ENCODE measurements at places on chromosomes 12 and 14.

DNA sequence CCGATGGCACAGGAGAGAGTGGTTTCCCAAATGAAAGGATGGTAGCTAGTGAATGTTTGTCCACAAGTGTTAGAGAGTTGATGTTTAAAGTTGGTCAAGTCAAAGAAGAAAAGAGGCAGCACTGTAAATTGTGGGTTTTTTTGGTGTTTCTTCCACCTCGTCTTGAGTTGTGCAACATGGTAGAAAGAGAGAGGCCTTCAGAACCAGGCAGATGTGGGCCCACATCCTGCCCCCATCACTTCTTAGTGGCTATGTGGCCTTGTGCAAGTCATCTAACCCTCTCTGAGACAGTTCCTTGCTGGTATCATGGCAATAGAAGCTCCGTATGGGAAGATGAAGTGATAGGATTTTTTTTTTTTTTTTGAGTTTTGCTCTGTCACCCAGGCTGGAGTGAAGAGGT is 60.8 kb downstream of the NDUFA12 start:
- no peak for DNase-seq

GRCh38 chr12:107875786-107876185 is 101.3 kb downstream of the ASCL4 start:
- DNase-seq, result no peak

DNA sequence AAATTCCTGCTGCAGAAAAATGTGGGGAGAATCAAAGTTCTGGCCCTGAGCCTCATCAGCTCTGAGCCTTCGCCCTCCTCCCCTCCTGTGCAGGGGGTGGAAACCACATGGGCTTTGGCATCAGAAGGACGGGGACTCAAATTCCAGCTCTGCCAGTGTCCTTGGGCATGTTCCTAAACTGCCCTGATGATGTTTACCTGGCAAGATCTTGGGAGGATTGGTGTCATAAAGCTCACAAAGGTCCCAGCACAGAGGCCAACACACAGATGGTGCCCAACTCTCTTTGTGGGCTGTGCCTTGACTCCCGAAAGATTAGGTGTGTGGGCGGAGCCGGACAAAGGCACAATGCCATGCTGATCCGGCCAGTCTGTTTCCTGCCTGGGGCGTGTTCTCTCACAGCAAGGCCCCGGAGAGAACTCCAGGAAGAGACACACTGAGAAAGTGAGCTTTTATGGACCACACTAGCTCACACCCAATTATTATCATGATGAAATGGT is 20.5 kb upstream of the CLMN start:
- DNase-seq, result no peak

GRCh38 chr12:67096533-67097318 is 172.4 kb upstream of the CAND1 start:
- DNase-seq, result no peak

GRCh38 chr12:58647495-58647894 is 272.8 kb downstream of the LRIG3 start:
- no peak for DNase-seq

DNA sequence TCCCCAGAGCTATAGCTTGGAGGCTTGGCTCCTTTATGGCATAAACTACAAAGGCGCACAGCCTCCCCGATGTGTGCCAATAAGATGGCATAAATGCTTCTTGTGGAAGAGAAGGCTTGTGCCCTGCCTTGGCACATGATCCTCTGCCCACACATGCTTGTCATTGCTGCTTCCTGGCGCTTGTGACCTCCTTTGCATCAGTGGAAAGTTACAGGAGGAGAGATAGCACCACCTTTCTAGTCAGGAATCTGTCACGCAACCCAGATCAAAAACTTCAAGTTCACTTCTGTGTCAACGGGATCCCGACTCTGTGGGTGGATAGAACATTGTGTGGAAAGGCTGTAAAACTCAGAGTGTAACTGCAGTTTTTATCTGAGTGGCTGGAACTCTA is 183.8 kb upstream of the HIF1A start:
- DNase-seq, result no peak

- no peak for DNase-seq
Observed at GRCh38 chr14:83734431-83734830, 1795.5 kb upstream of the FLRT2 start.

DNA sequence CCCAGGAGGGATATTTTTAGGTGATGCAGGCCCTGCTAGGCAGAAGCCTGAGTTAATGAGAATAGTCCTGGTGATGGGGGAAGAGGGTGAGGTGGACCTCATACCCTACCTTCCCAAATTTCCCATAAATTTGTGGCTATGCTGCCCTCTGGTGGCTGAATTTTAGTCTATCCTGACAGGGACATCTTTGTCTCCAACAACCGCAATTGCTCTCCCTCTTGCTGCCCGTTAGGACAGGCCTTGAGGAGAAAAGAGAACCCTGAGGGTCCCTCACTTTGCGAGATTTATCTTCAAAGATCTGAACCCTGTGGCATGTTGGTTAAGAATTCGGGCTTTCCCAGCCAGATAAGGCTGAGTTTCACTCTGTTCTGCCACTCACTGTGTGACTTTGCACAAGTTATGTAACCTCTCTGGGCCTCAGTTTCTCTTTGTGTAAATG is 9.8 kb upstream of the ZNF385A start:
- no peak for DNase-seq

DNA sequence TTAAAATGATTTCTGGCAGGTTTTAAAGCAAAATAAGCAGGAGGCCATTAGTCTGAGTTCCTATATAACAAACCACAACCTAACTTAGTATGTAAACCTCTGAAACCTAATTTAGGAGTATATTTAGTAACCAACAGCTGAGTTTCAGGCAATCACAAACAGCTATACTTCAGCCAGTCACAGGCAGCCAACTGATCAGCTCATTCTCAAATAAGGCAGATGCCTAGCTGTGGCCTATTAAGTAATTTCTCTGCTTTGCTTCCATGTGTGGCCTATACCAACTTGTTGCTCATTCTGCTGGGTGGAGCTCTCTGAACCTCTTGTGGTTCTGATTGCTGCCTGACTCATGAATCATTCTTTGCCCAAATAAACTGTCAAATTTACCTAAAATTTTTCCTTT is 408.9 kb upstream of the FBXO33 start:
- no peak for DNase-seq

DNA sequence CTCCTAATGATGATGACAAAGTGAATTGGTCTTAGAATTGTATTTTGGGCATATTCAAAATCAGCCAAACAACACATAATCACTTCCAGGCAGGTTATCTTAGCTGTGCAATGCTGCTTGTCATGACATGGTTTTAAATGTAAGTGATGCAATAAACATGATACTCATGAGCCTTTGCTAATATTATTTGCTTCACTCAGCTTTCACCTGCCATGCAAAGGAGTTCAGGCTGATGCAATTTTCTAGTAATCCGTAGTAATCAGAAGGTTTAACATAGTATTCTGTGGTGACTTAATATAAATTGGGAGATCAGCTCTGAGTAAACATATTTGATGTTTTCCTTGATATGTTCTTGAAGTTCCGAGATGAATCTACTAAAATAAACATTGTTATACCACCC is 29.1 kb downstream of the TMEM260 start:
- no peak for DNase-seq

- no peak for DNase-seq
Observed at GRCh38 chr12:94805749-94806529, 155.6 kb upstream of the TMCC3 start.

DNA sequence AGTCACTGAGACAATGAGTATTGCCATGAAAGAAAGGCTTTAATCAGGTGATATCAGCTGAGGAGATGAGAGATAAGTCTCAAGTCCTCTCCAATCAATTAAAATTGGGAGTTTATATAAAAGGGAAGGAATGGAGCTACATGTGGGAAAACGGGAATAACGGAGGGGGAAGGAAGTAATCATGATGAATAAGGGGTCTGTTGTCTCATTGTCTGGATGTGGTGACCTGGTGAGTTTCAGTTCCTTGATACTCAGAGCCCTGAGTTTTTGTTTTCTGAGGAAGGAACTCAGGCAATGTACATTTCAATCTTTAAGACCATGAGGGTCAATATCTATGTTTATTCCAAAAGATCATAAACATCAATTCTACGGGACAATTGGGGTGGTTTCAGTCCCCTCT is 198.8 kb downstream of the KITLG start:
- no peak for DNase-seq

DNA sequence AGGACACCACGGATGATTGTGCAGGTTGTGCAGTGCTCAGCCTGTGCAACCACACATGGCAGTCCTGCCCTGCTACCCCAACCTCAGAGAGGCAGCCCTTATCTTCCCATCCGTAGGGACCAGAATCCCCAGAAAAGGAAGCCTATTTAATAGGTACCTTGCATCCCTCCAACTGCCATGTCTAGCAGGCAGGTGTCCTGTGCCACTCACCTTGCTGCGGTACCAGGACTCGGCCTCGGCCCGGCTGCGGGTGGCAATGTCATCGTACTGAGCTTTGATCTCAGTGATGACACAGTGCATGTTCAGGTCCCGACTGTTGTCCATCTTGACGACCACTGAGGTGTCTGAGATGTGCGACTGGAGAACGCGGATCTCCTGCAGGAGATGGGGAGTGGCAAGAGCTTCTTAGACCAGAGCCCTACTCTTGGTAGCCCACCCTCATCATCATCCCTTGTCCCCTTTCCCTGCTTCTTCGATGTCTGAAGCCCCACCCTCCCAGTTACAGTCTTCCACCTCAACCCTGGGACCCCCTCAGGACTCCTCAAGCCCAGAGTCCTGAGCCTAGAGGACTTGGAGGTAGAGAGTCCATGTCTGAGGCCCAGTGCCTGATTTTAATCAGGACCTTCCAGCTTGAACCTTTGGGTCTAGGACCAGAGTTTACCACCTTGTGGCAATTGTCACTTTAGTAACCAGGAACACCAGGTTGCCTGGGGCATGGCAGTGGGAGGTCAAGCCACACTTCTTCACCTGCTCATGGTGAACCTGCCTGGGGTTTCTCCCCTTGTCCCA is 20.5 kb downstream of the KRT7 start:
- DNase-seq, result no peak

DNA sequence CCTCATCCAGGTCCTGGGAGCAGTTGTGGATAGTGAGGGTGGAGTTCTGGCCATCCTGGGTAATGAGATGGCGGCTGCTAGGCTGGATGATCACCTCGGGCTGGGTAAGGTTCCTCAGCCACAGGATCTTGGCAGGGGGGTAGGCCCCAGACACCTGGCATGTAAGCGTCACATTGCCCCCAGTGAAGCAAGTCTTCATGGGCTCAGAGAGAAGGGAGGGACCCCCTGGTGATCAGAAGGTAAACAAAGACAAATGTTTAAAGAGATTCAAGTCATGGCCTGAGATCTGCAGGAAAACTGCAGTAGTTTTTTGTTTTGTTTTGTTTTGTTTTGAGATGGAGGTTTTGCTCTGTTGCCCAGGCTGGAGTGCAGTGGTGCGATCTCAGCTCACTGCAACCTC is 12.8 kb upstream of the WSB2 start:
- no peak for DNase-seq

- DNase-seq, result no peak
Observed at GRCh38 chr14:76763096-76764041, 2.1 kb downstream of the VASH1 start.

GRCh38 chr14:24461336-24461735 is 18.8 kb upstream of the SDR39U1 start:
- no peak for DNase-seq

GRCh38 chr14:29858299-29858698 is 69.3 kb downstream of the PRKD1 start:
- DNase-seq, result no peak

- no peak for DNase-seq
Observed at GRCh38 chr14:65297744-65298143, 114.8 kb upstream of the FUT8 start.

DNA sequence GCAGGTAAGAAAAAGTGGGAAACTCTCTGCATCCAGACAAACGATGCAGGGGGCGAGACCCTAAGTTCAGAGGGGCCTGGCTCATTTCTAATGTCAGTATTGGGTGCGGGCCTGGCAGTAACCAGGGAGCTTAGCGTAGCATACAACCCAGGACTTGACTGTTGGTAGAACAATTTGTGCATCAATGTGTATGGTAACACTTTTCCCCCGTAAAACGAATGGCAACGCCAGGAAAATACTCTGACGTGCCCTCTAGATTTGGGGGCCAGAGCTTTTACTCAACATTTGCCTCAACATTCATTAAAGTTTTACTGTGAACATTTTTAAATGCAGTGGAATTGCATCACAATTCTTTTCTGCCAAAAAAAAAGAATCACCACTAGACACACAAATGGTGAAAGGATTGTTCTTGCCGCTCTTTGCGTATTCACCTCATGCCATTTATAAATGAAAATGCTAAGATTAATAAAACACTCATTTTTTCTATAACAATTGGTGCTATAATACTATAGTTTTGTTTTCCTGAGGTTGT is 867 bp downstream of the RHOJ start:
- no peak for DNase-seq

DNA sequence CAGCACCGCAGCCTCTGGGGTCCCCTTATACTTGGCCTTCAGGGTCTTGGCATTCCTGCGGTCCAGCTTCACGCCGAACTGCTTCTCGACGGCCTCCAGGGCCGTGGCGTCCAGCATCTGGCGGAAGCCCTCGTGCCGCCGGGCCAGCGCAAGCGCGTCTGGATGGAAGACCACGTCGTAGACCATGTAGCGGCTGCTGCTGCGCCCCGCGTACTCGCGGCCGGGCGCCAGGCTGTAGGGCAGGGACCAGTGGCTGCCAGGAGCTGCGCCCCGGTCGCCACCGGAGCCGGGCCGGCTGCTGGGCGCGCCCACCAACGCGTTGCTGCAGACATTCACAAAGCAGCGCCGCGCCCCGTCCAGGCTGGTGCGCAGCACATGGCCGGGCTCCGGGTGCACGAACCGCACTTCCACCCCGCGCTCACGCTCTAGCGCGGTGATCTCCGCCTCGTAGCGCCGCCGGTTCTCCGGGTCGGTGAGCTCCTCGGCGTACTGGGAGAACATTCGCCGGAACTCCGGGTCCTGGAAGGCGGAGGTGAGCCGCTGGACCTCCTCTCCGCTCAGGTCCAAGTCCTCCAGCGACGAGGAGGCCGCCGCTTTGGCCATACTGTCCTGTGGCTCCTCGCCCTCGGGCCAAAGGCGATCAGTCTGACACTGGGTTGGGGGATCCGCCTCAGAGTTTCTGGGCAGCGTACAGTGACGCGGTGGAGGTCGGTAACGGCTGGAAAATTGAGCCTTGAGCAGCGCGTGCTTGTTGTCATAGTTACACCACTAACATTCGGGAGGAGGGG is at the start of gene DNAAF2:
DNAAF2 (minus strand) TSS at position 698 of the 788 bp plus-strand sequence; CDS start at position 603, 95 bp downstream.
- peak; percentile 53 for DNase-seq

GRCh38 chr12:127761880-127762279 is 505.1 kb upstream of the TMEM132C start:
- DNase-seq, result no peak

DNA sequence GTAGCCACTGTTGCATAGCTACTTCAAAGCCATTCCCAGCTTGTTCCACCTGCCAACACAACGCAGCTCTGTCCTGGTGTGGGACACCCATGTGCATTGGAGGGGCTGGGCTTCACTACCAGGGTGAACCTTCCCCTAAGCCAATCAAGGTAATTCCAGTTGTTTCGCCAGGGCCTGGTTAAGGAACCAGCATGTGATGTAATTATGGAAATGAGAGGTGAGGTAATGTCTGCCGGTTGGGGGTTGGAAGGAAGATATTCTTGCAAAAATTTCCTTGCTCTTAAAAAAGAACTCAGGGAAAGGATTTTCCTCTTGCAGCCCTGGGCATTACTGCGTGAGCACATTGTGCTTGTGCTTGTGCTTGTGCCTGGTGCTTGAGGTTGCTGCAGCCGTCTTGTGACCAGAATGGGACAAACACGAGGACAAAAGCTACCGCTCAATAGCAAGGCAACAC is 14.9 kb downstream of the TUBA1C start:
- DNase-seq, result no peak

Data from GM10248 (cell line).